Fibroblast of skin of left biceps (primary cell): ENCODE measurements at places on chromosomes 1 and 21.

DNA sequence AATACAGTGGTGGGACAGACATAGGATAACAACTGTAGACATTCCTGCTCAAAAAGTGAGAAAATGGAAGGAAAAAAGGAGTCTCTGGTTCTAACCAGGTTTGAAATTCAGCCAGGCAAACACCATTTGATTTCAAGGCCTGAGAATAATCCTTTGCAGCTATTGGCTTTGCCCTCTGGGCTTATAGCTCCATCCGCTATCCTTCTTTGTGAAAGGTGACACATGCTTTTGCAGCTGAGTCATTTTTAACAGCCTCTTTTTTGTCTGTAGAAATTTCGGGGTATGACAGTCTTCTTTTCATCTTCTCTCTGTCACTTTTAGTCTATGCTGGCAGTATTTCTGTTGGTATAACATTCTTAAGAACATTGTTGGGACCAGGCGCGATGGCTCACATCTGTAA lies 16.2 kb downstream of the SDHC start:
- no peak for DNase-seq

DNA sequence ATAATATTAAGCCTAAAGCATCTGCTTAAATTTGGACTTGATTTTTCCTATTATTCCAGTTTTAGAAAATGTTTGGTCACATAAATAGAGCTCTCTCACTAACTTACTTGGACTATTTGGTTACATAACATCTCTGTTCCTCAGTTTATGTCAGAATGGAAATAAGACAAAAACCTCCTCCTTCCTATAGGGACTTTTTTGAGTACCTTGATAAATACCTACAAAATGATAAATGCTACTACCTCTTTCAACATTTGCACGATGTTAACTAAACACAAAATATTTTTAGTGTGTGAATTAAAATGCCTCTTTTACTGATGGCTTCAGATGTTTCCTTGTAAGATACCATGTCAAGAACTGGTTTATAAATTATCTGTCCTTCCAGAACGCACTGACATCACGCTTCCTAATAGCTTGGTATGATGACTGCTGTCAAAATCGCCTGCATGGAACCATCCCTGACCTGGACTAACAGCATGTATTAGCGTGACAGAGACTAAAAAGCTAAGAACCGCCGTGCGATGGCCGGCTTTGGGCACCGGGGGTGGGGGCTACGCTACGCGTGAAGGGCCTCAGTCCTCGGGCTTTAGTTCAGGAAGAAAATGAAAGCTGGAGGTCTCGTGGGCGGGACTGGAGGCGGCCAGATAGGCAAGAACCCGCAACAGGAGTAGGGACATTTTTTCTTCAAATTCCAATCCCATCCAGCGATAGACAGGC lies 133.2 kb upstream of the BARHL2 start:
- no peak for DNase-seq

DNA sequence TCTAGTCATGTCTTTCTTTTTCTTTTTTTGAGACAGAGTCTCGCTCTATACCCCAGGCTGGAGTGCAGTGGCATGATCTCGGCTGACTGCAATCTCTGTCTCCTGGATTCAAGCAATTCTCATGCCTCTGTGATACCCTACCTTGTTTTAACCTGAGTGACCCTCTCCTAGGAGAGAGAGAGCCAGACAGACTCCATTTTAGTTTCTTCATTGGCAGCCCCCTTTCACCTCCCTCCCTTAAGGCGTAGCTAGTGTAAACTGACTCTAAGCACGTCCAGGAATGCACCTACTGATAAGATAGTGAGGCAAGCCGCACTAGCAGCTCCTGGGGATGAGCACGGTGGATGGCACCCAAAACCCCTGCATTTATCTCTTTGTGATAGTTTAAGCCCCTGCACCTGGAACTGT lies 5.2 kb upstream of the PKNOX1 start:
- DNase-seq: no peak

DNA sequence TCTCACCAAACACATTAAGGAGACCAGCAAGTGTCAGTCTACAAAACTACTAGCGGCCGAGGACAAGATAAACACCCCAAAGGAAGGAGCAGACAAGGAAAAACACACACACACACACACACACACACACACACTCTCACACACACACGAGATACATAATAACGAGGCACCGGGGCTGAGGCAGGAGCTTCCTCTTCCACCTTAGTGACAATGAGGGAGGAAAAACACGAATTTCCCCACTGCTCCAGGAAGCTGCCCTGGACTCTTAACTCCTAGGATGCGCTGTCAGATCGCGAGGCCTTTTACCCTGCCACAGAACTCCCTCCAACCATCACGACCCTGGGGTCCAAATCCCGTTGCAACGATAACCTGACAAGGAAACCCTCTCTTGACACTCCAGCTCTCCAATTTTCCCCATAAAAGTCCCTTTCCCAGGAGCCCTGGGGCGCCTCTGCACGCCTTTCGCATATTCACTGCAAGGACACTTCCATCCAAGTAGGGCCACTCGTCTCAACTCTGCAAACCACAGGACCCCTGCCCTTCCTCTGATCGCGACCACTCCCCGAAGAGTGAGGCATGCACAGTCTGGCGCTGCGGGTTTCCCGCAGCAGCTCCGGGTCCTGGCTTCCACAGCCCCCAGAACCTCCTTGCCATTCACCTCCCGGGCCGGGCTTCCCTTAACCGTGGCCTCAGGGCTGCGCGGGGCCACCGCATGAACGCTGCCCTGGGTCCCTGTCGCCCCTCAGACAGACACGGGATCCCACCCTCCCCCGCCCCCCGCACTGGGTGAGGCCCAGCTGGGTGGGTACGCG lies 581 bp downstream of the ETV3 start:
- no peak for DNase-seq

DNA sequence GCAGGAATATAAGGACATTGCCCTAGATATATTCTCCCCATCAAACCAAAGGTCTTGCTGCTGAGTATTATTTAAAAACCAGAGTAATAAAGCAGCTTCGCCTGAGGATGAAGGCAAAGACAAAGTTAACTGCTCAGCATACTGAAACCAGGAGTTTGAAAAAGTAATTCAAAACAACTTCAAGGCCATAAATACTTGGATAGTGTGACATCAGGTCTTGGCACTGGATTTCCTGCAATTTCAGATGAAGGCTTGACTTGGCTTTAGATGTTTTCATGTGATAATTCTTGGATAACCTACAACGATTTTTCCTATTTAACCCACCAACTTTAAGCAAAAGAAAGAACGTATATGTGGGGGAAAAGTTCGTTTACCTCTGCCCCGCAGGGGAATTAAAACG lies 10.6 kb downstream of the SOD1 start:
- DNase-seq: no peak
